ENCODE measurements at places on chromosomes 16 and 17. TPM values are rescaled to one million over a fixed set of nuclear protein-coding genes. Genes with fewer than 3 reads are reported as not detected.

DNA sequence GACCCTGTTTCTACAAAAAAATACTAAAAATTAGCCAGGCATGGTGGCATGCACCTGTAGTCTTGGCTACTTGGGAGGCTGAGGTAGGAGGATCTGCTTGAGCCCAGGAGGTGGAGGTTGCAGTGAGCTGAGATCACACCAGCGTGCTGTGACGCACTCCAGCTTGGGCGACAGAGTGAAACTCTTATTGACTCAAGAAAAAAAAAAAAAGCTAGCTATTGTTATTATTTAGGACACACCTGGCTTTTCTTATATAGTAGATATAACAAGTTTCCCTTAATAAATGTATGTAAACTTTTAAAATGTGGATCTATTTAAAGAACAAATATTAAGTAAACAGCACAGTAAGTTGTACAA lies 1.8 kb downstream of the RABEP2 start:
- H3K36me3 ChIP-seq = no peaks in the 10 kb centered on the region
- peak overlapping the region; percentile 46 for H3K4me3 ChIP-seq
- no peak for DNase-seq
- H3K27ac ChIP-seq = peak overlapping the region; percentile 16
- H3K4me1 ChIP-seq = peaks cover 10% of the 10 kb centered on the region

GRCh38 chr16:31064882-31065461 lies 9.1 kb downstream of the ZNF668 start:
- H3K4me1 ChIP-seq = peaks cover 26% of the 10 kb centered on the region
- peak overlapping the region; percentile 97 for H3K27ac ChIP-seq
- H3K36me3 ChIP-seq = peaks cover 18% of the 10 kb centered on the region
- no peak for DNase-seq

GRCh38 chr16:19844945-19845641 lies 39.6 kb downstream of the GPRC5B start:
- H3K4me3 ChIP-seq = no peak overlapping the region
- H3K27me3 ChIP-seq = no peaks in the 10 kb centered on the region
- H3K27ac ChIP-seq = no peak overlapping the region
- H3K4me1 ChIP-seq = no peaks in the 10 kb centered on the region
- H3K36me3 ChIP-seq = no peaks in the 10 kb centered on the region
- DNase-seq = no peak

DNA sequence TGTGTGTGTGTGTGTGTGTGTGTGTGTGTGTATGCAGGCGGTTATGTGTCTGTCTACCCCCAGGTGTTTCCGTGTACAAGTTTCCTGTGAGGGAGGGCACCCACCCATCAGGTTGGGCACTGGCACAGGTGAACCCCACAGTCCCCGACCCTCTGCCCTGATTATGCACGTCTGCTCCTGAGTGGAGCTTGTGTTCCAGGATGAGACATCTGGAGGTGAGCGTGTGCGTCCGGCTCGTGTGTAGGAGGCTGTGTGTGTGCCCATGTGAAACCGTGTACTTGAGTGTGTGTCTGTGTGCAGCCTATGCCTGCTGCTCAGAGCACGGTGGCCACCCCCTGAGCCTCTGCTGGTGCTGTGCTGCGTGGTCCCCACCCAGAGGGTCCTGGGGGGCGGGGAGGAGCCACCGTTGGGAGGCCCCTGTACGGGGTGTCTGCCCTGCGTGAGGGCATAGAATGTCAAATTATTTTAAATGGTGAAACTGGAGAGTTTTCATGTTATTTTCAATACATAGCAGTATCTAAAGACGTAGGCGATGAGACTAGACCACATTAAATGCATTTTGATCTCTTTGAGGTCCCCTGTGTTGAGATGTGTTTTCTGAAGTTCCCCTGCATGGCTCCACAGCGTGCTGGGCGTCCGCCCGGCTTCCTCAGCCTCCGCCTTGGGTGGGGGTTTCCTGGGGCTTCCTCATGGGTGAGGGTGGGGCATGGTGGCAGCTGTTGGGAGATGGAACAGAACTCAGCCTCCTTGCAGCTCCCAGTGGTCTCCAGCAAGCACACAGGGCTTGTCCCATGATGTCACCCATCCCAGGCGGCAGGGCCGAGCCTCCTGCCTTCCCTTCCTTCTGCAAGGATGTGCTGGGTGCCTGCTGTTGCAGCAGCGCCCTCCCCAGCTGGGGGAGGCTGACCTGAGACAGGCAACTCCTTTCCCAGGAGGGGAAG lies 43.4 kb downstream of the KCNJ12 start:
- no peaks in the 10 kb centered on the region for H3K27me3 ChIP-seq
- H3K36me3 ChIP-seq = no peaks in the 10 kb centered on the region
- DNase-seq = peak; percentile 83

GRCh38 chr17:75047398-75048098 lies 523 bp downstream of the KCTD2 start:
- H3K27me3 ChIP-seq = no peaks in the 10 kb centered on the region
- peak overlapping the region; percentile 90 for H3K4me3 ChIP-seq
- peak overlapping the region; percentile 75 for H3K27ac ChIP-seq

GRCh38 chr16:17301593-17302135 lies 169.1 kb downstream of the XYLT1 start:
- no peaks in the 10 kb centered on the region for H3K27me3 ChIP-seq
- no peaks in the 10 kb centered on the region for H3K36me3 ChIP-seq
- DNase-seq = no peak
- H3K4me3 ChIP-seq = no peak overlapping the region
- no peak overlapping the region for H3K27ac ChIP-seq

- peaks cover 2% of the 10 kb centered on the region for H3K27me3 ChIP-seq
- H3K36me3 ChIP-seq = peaks cover 3% of the 10 kb centered on the region
These were observed 51.3 kb upstream of the FBXO47 start for GRCh38 chr17:39018267-39019134.

- no peak overlapping the region for H3K27ac ChIP-seq
- H3K27me3 ChIP-seq = peaks cover 24% of the 10 kb centered on the region
- no peaks in the 10 kb centered on the region for H3K4me1 ChIP-seq
- no peak overlapping the region for H3K4me3 ChIP-seq
- no peak for DNase-seq
These were observed 20.4 kb downstream of the KRT12 start for GRCh38 chr17:40846515-40847144.

DNA sequence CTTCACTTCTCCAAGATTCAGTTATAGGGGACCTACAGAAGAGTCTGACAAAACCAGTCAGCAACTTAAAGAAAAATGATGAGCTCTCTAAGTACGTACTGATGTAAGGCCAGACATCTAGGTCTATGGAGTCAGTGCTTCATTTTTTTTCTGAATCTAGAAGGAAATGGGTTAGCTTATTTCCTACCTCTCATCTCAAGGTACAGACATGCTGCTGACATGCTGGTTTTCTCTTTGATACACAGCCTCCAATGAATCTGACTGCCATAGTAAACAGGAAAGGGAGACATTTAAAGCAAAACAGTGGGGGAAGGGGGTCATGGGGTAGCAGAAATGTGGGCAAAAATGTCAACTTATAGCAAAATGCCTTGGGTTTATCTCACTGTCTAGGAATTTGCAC lies 16.4 kb downstream of the CDR2 start:
- no peak overlapping the region for H3K4me3 ChIP-seq
- H3K27me3 ChIP-seq = no peaks in the 10 kb centered on the region
- H3K27ac ChIP-seq = peak overlapping the region; percentile 57
- DNase-seq = no peak

GRCh38 chr16:29986231-29986630 lies 9.2 kb downstream of the HIRIP3 start:
- no peaks in the 10 kb centered on the region for H3K4me1 ChIP-seq
- no peak overlapping the region for H3K27ac ChIP-seq
- H3K4me3 ChIP-seq = no peak overlapping the region
- H3K27me3 ChIP-seq = no peaks in the 10 kb centered on the region
- peaks cover 50% of the 10 kb centered on the region for H3K36me3 ChIP-seq
- DNase-seq = no peak

DNA sequence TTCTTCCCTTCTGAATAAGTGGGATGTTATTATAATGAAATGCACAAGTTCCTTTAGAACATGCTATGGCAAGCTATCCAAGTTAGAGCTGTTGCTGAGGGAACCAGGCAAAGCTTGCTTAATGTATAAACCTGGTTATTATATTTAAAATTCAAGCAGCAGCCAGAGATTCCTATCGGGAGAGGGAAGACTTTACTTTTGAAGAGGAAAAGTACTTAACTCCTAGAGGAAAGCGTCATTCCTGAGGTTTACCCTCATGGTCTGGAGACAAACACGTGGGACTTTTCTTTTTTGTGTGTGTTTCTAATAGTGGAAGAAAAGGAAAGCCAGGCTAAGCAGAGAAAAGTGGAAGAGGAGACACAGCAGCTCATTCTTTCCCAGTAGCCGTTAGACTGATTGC lies 39.9 kb upstream of the MYH10 start:
- H3K36me3 ChIP-seq = no peaks in the 10 kb centered on the region
- DNase-seq = no peak
- no peak overlapping the region for H3K4me3 ChIP-seq
- H3K4me1 ChIP-seq = peaks cover 24% of the 10 kb centered on the region

The RNF222 gene
- not detected for total RNA-seq

The ITGAD gene
- total RNA-seq = not detected

The AATK gene
- total RNA-seq = not detected

The SPATA22 gene
- not detected for total RNA-seq

The MAF gene
- 70.3 TPM for total RNA-seq

The ZFHX3 gene
- total RNA-seq = 97.0 TPM
